Ecto neural progenitor cell (in vitro differentiated cells): ENCODE measurements at places on chromosomes 6 and 20.

- DNase-seq, result no peak
Observed at GRCh38 chr6:148548065-148548748, 198.6 kb upstream of the UST start.

DNA sequence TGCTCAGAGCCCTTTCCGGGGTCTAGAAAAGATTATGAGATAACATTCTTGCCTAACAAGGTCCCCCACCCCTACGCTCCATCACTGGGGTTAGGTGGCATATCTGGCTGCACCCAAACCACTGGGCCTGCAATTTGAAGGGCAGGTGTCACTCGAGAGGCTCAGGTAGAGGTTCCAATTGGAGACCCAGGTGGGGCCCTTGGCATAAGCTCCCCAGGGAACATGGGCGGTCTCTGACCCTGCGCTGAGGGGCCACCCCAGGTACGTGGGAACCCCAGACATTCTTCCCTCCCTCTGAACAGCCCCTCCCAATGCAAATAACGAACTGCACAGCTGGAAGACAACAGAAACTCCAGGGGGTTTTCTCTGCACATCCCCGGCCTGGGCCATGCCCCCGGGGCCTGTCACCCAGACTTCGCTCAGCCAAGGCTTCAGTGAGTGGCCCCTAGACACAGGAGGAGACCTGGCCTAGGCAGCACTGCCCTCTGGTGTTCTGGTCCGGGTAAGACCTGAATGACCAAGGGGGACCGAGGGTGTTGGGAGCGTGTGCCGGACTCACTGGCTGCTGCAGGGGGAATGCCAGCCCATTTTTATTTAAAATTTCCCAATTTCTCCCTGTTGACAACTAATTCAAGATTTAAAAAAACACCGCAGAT is 47.5 kb downstream of the DSTN start:
- peak; percentile 79 for DNase-seq

DNA sequence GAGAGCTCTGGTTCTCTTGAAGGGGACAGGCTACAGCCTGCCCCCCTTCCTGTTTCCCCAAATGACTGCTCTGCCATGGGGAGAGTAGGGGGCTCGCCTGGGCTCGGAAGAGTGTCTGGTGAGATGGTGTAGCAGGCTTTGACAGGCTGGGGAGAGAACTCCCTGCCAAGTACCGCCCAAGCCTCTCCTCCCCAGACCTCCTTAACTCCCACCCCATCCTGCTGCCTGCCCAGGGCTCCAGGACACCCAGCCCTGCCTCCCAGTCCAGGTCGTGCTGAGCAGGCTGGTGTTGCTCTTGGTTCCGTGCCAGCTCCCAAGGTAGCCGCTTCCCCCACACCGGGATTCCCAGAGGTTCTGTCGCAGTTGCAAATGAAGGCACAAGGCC is 9.8 kb downstream of the VEGFA start:
- DNase-seq, result no peak

DNA sequence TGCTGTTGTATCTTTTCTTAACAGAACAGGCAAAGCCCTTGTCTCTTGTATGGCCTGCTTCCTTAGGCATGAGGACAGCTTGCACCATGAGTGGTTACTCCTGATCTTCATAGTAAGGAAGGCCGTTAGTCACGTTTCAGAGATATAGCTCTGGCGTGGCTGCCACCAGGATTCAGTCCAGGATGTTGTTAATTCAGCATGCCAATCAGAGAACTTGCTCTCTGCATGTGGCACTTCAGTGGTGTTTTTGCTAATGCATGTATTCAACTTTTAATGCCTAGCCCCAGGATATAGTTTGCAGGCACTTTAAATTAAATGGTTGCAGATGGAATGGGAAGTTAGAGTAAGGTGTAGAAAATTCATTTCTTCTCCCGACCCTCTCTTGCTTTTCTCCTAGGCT is 20.0 kb downstream of the ARFGEF2 start:
- DNase-seq, result no peak

GRCh38 chr20:50111120-50111828 is 1.7 kb downstream of the UBE2V1 start:
- DNase-seq, result no peak

GRCh38 chr6:116392132-116393013 is 21.6 kb downstream of the DSE start:
- DNase-seq, result no peak

DNA sequence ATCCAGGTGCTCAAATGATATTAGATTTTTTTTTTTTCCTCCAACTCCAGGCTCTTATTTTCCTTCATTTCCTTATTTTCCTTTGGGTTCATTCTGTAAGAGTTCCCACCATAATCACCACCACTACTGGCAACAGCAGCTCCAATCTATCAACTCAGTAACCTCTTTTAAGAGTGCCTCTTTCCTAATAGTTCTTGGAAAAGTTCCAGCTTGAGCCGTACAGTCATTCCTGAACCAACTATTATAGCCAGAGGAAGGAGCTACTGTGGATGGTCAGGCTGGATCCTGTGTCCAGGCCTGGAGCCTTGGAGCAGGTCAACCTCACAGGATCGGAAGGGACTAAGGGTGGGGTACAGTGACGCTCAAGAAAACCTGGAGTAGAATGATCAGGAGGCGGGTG is 4.2 kb upstream of the ANGPT4 start:
- no peak for DNase-seq
